PC-3 (cell line): ENCODE measurements at places on chromosomes 11 and 22. TPM values are rescaled to one million over a fixed set of nuclear protein-coding genes. Genes with fewer than 3 reads are reported as not detected.

MRGPRX4 gene
- total RNA-seq: not detected in 2 replicates

FDX1 gene
- 14.8 and 16.6 TPM in 2 replicates for total RNA-seq

GLYAT gene
- not detected in 2 replicates for total RNA-seq

CDC42BPG gene
- total RNA-seq: 14.5 and 30.5 TPM in 2 replicates

ENTHD1 gene
- not detected in 2 replicates for total RNA-seq

PLET1 gene
- 0.26 TPM in 1 of 2 replicates, not detected in the other for total RNA-seq

DNA sequence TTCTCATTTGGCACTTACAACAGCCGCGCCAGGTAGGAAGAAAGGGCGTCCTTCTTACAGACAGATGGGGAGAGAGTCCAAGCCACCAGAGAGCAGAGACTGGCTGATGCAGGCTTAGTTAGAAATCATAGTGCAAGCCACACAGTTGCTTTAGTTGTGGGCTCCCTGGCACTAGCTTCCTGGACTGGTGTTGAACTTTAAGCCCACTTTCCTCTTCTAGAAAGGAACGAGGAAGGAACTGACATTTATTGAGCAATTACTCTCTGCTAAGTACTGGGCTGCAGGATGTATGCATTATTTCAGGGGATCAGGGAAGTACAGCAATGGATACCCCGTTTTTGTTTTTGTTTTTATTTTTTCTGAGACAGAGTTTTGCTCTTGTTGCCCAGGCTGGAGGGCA is 3.0 kb downstream of the BACE1 start:
- H3K4me3 ChIP-seq: no peak overlapping the region
- DNase-seq: no peak
- H3K36me3 ChIP-seq: no peaks in the 10 kb centered on the region
- peaks cover 20% of the 10 kb centered on the region for H3K4me1 ChIP-seq

GRCh38 chr22:37167176-37167980 is 17.7 kb upstream of the IL2RB start:
- H3K27ac ChIP-seq: no peak overlapping the region
- no peaks in the 10 kb centered on the region for H3K36me3 ChIP-seq
- H3K4me3 ChIP-seq: no peak overlapping the region
- DNase-seq: no peak
- no peaks in the 10 kb centered on the region for H3K27me3 ChIP-seq

- no peak for DNase-seq
- peaks cover 30% of the 10 kb centered on the region; the same call in 1 of the 2 replicates for H3K36me3 ChIP-seq
- H3K27me3 ChIP-seq: no peaks in the 10 kb centered on the region
- H3K27ac ChIP-seq: no peak overlapping the region
- no peak overlapping the region for H3K4me3 ChIP-seq
- H3K4me1 ChIP-seq: peaks cover 19% of the 10 kb centered on the region; the same call in 1 of the 2 replicates
Measured at GRCh38 chr11:122788781-122789535, 49.3 kb upstream of the CRTAM start.

- no peak overlapping the region for H3K27ac ChIP-seq
- peaks cover 45% of the 10 kb centered on the region for H3K4me1 ChIP-seq
Measured at GRCh38 chr11:121249039-121249663, 43.4 kb upstream of the SC5D start.

- H3K4me3 ChIP-seq: no peak overlapping the region
- no peaks in the 10 kb centered on the region for H3K27me3 ChIP-seq
- H3K36me3 ChIP-seq: no peaks in the 10 kb centered on the region
- no peaks in the 10 kb centered on the region; the same call in 1 of the 2 replicates for H3K4me1 ChIP-seq
Measured at GRCh38 chr11:67409781-67410368, 5.6 kb upstream of the CARNS1 start.

DNA sequence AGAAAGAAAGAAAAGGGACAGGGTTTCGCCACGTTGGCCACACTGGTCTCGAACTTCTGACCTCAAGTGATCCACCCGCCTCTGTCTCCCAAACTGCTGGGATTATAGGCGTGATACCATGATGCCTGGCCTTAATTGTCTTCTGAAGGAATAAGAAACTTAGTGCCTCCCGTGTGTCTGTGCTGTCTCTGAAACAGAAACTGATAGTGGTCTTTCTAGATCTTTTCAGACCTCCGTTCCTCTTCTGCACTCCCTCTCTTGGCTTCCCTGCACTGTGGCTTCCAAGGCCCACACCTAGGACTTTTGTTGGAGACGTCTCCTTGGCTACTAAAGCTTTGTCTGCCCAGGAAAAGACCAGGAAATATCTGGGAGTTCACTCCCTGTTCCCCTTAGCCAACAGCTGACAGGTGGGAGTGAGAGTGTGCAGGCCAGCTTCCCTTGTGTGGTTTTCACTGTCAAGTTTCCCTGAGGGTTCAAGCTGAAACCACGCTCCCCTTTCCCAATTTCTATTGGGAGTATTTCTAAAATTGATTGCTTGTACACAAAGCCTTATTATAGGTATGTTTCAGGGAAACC is 10.1 kb upstream of the HTR3B start:
- H3K27me3 ChIP-seq: peaks cover 8% of the 10 kb centered on the region
- H3K4me1 ChIP-seq: no peaks in the 10 kb centered on the region
- DNase-seq: no peak
- H3K4me3 ChIP-seq: no peak overlapping the region
- no peaks in the 10 kb centered on the region for H3K36me3 ChIP-seq

DNA sequence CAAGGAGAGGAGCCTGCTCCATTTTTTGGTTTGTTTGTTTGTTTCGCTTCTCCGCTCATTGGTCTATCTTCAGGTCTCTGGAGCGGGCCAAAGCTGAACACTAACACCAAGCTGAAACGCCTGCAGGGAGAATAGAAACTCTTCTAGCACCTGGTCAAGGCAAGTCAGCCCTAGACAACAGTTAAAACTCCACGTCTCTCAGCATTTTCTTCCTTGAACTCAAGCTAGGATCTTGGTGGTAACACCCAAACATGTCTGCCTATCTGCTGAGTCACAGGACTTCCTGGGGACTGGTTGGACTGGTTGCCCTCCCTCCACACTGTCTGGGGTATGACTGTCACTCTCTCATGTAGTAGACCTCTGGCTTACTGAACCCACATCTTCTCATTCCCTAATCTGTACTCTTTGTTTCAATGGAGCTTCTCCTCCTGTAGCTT is 23.9 kb upstream of the RBFOX2 start:
- H3K27me3 ChIP-seq: no peaks in the 10 kb centered on the region
- peak; percentile 81 for DNase-seq
- no peaks in the 10 kb centered on the region for H3K36me3 ChIP-seq
- H3K27ac ChIP-seq: peak overlapping the region; percentile 97

GRCh38 chr11:103480421-103480820 is 371.2 kb downstream of the DYNC2H1 start:
- no peaks in the 10 kb centered on the region for H3K36me3 ChIP-seq
- DNase-seq: no peak
- H3K27me3 ChIP-seq: no peaks in the 10 kb centered on the region
- peaks cover 17% of the 10 kb centered on the region for H3K4me1 ChIP-seq

DNA sequence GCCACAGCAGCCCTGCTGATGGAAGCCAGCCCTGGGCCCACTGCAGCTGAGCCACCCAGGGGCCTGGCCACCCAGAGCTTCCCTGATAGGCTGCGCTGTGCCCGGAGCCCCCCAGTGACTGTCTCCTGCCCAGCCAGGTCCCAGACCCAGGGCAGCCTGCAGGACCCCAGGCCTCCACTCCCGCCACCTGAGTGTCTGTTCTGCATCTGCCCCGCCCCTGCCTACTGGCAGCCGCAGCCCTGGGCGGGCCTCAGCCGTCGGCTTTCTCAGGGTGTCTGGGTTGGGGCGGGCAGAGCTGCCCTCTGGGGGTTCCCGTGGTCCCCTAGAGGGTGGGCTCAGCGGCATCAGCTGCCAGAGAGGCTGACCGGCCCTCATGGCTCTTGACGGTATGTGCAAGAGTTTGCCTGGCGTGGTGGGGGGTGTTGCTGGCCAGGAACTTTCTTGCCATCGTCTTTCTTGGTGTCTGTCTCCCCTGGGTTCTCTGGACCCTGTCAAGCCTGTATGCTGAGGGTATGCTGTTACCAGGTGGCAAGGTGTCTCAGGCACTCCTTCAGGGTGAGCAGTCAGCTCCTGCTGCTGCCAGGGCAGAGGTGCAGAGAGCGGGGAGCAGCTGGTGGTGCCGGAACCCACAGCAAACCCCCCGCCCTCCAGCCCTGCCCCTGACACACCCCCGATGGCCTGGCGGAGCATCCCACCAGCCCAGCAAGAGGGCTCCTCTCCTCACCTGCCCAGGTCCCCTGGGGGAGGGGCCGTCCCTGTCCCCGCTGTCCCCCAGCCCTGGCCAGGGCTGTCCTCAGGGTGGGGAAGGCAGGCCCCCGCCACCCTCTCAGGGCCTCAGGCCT is 12.2 kb upstream of the PIM3 start:
- no peak for DNase-seq
- H3K27ac ChIP-seq: peak overlapping the region; percentile 81
- H3K36me3 ChIP-seq: no peaks in the 10 kb centered on the region
- no peak overlapping the region; the same call in 1 of the 2 replicates for H3K4me3 ChIP-seq
- H3K4me1 ChIP-seq: peaks cover 42% of the 10 kb centered on the region
- H3K27me3 ChIP-seq: no peaks in the 10 kb centered on the region

GRCh38 chr11:117440258-117440657 is 112.6 kb downstream of the CEP164 start:
- H3K4me3 ChIP-seq: no peak overlapping the region
- DNase-seq: no peak
- no peak overlapping the region for H3K27ac ChIP-seq
- H3K36me3 ChIP-seq: no peaks in the 10 kb centered on the region
- H3K27me3 ChIP-seq: peaks cover 85% of the 10 kb centered on the region
